ENCODE measurements at places on chromosomes 12 and 14.

DNA sequence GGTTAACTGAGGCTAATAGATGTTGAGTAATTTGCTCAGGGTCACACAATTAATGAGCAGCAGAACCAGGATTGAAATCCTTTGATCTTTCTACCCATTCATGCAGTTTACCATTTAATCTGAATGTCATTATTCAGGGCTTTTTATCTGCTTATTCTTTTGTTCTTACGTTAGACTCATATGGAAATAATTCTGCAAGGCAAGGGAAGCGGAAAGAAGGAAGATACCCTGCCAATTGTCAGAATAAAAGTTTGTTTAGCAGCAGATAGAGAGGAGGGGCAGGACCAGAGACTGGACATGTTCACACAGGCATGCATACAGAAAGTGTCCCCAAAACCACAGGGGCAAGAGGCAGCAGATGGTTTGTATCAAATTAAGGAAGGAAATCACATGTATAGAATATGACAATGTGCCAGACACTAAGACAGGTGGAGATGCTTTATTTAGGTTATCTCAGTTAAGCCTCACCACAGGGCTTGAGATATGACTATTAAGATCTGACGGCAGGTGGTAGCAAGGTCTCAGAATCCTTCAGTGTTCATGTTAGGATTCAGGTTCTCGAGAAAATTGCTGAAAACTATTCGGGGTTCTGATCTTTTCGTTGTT lies 29.8 kb downstream of the BRMS1L start:
- DNase-seq: no peak

- no peak for DNase-seq
These were observed 2.7 kb downstream of the FZD10 start for GRCh38 chr12:130164936-130165335.

- no peak for DNase-seq
These were observed 96.8 kb upstream of the NTF3 start for GRCh38 chr12:5335069-5335468.

GRCh38 chr12:28248555-28249145 lies 58.4 kb downstream of the CCDC91 start:
- DNase-seq: no peak

DNA sequence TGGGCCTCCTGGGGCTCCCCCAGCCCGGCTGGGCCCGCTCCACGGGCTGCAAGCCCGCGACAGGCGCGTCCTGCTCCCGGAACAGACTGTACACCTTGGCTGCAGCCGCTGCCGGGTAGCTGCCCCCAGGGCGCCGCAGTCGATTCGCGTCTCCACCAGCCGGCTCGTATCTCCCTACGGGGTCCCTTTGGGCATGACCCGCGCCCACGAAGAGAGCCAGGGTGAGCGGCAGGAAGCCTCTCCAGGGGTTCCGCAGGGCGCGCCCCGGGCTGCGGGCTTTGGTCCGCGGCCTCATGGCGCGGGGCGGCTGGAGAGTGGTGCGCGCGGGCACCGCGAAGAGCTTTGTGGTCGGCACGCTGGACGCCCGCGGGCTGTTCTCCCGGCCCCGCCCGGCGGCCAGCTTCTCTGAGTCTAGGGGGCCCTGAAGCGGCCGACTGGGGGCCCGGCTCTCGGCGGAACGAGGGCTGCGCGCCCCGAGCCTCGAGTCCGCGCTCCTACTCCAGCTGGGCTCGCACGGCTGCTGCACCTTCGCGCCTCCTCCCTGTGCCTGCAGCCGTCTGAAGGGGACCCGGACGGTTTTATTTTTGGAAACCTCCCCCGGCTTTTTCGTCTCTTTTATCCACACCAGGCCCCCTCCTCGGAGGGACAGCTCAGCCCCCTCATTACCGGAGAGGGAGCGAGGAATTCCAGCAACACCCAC lies at the start of gene LTBP2:
Gene LTBP2, minus strand, starts transcription at position 588 of the 700 bp plus-strand sequence. Its CDS starts 293 bp downstream, at position 295.
- DNase-seq: no peak

- no peak for DNase-seq
These were observed 4.6 kb downstream of the ZC3H10 start for GRCh38 chr12:56122637-56123036.

GRCh38 chr12:47397664-47398281 lies 308.1 kb downstream of the RPAP3 start:
- no peak for DNase-seq

DNA sequence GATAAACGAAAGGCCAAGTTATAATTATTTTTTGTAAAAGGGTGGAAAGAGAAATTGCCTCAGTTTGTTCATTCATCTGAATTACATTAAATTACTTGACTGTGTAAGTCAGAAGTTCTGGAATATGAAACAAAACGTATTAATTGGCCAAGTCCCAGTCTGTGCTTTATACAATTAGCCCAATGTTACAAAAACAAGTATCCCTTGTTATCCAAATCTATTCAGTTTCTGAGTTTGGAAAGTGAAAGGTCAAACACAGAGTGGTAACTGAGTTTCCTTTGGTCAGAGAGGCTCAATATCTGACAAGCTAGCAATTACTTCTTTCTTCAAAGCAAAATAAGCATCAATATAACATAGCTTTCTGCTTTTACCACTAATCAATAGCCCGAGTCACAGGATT lies 62.6 kb downstream of the SPPL3 start:
- no peak for DNase-seq

GRCh38 chr12:87943762-87944161 lies 85.4 kb downstream of the C12orf50 start:
- no peak for DNase-seq

DNA sequence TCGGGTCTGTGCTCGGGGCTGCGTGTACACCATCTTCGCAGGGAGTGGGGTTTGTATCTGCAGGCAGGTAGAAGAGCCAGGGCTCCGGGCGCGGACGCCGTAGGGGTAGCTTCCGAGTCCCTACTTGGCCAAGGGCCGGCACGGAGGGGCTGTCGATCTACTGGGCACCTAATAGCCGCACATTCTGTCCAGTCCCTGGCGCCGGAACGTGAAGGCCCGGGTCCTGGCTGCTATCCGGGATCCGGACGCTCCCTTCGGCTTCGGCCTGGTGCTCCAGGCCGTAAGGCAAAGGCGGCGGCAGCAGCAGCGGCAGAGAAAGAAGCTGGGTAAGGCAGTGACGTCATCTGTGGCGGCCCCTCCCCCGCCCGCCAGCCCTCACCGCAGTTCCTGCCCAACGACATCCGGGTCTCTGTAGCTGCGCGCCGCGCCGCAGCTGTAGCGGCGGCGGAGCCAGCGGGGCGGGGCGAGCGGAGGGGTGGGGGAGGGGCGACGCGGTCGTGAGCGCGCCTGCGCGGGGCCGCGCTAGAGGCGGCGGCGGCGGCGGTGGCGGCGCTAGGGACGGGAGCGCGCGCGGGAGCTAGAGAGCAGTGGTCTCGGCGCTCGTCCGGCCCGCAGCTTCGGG lies at the start of gene PPM1A:
Gene PPM1A, plus strand, starts transcription at position 525 of the 622 bp plus-strand sequence. CDS start 33,483 bp downstream, outside the sequence.
- DNase-seq: peak; percentile 72

- DNase-seq: no peak
These were observed 81.9 kb upstream of the PELI2 start for GRCh38 chr14:56036353-56036752.

- DNase-seq: no peak
These were observed 121.4 kb downstream of the SMOC1 start for GRCh38 chr14:70000601-70001000.

- DNase-seq: no peak
These were observed 15.0 kb downstream of the SSH1 start for GRCh38 chr12:108842361-108842760.

- DNase-seq: no peak
These were observed 148.5 kb downstream of the PLCZ1 start for GRCh38 chr12:18589316-18589715.

DNA sequence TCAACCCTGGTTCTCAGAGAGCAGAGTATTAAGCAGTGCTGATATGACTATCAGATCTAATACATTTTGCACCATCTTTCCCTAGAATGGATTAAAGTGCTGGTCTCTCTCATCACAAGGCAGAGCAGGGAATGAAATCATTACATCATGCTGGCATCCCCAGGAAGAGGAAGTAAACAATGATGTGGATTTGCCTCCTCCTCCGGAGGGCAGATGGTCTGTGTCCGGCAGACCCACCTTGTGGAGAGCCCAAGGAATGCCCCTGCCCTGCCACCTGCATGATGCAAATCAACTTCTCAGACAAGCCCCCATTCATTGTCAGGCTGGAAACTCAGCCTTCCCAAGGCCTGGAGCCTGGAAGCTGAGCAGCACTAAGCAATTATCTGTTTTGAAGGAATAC lies 1149.1 kb downstream of the VRK1 start:
- DNase-seq: no peak

DNA sequence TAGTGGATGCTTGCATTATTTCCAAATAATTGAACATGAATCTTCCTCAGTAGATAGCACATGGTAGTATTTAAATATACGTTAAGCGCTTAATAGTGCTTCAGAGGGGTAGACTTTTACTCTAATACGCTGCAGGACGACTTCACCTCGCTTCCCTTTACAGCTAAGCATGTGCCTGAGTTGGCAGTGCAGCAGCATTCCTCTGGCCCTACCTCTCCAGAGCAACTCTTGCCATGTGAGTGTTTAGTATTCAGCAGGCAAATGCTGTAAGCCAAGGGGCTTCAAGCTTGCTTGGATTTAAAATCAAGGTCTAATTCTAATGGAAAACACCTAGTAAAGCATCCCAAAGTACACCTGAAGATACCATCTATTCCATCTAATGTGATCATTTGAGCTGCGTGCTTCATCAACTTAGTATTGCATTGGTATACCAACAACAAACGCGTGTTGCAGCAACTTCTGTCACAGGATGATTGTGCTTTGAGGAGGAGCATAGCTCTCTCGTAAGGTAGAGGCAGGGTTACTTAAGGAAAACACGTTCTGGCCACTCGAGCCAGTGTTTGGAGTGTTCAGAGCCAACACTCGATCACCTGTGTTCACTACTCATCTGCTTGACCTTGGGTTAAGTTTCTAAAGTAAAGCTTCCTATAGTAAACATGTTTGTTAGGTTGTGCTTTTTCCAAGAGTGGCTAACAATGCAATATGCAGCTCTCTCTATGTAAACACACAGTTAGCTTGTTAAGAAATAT lies 60.6 kb downstream of the PIWIL1 start:
- DNase-seq: no peak

GRCh38 chr14:102473559-102473958 lies 36.0 kb downstream of the ANKRD9 start:
- DNase-seq: no peak

GRCh38 chr12:73445658-73446324 lies 1091.8 kb upstream of the ATXN7L3B start:
- no peak for DNase-seq

DNA sequence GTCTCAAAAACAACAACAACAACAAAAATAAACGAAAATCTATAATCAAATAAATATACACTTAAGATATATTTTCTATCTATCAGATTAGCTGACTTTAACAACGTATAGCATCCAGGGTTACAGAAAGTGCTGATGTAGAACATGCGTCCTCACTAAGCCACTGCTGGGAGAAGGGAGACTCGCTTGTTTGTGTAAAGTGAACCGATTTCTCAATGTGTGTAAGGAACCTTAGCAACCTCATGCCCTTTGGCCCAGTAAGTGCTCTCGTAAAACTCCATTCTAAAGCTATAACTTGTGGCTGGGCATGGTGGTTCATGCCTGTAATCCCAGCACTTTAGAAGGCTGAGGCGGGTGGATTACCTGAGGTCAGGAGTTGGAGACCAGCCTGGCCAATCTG lies 23.8 kb downstream of the NFKBIA start:
- DNase-seq: no peak

- DNase-seq: no peak
These were observed 14.2 kb upstream of the PLEK2 start for GRCh38 chr14:67426161-67426560.

DNA sequence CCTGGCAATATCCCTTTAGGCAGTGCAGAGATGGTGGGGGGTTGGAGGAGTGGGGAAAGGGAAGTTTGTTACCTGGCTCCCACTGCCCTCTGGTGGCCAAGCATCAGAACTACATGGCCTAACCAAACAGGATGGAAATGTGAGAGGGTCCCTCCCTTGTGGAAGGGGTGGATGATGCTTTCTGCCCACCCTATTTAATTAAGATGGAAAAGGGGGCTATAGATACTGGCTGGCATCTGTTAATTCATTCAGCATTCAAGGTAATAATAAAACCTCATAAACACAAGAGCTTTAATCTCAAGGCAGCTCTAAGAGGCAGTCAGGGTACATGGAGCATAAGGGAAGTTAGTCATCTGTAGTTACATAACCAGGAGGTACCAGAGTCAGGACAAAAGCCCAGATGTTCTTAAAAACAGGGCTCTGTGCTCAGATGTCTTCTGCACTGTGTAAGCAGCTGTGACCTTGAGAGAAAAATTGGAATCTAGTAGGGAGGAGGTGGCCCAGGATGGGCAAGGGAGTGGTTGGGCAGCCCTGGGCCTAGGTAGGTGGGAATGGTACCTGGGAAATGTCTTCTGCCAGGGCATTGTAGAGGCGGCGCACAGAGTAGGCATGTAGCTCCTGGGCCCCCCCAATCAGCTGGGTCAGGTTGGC lies 4.6 kb downstream of the AP1G2 start:
- DNase-seq: peak; percentile 20

DNA sequence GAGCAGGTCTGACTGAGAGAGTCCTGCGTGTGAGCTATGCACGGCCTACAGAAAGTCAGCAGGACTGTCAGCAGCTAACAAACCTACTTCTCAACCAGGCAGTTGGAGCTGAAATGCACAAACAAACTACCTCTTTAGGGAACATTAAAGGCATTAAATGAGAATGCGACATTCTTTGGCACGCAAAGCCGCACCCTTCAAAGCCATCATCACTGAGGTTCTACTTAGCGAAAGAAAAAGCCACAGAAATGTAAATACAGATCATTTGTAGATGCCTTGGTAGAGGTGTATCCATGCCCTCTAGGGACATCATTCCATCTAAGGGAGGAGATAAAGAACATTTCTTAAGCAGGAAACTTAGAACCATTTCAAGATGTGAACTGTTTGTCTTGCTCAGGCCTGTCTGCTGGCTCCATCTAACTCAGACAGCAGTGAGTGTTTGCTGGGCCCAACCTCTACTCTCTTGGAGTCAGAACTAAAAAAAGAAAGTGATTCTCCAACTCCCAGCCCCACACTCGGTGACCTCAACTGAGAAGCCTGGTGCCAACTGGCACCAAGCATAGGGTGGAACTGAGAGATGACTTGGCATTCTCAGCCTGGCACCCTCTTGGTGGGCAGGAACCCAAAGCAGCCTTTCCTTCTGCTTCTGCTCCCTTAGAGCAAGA lies 63.5 kb upstream of the MBIP start:
- DNase-seq: no peak

DNA sequence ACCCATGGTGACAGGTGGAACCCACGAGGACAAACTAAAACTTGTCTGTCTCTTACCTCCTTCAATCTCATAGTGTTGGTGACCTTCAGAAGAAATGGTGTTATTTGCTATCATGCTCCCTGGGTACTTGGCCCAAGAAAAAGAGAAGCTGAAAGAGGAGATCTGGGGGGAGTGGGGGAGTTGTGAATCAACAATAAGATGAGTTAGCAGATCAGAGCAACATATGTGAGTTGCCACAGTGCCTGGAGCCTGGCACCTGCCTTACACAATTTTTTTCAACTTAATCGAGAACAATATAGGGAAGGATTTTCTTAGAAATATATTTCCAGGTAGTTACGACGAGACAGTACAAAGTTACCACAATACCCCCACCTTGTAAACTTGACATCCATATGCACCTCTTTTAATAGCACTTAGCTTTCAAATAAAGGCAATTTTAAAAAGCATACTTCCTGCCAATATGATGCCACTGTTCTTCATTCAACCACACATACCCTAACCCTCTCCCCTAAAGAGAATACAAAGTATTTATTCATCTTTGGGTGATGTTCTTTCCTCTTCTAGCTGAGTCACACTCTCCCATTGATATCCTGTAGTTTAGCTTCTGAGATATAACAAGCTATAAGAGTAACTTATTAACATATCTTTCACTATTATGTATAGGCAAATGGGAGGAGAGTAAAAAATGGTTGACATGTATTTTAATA lies 424.1 kb upstream of the OR4E1 start:
- no peak for DNase-seq
